AG09309 (cell line): ENCODE measurements at places on chromosomes 2 and 18.

DNA sequence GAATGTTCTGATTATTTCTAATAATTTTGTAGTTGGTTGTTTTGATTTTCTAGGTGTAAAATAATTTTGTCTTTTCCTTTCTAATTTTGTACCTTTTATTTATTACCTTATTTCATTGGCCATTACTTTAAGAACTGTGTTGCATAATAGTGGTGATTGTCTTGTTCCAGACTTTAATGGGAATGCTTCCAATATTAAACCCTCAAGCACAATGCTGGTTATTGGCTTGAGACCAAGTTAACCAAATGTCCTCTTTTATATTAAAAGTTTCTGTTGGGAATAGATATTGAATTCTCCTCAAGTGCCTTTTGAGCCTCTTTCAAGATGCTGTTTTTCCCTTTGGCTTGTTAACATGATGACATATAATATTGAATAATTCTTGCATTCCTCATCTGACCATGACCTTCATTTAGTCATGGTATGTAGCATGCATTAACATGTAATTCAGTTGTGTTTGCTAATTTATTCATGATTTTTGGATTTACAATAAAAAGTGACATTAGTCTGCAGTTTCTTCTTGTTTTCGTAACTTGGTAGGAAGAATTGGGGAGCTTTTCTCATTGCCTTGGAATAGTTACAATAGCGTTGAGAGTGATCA is 141.7 kb downstream of the DIS3L2 start:
- peak; percentile 7 for DNase-seq

DNA sequence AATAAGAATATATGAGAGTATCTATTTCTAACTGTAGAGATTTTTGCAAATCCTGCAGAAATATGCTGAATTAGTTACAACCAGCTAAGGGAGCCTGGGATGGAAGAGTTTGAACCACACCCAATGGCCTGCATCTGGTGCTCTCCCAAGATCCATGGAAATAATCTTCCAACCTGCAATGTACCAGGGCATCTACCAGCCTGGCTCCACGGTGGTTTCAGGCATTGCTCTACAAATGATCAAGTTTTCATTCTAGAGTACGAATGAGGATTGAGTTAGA is 61.4 kb upstream of the IL1R1 start:
- DNase-seq: no peak

GRCh38 chr2:223108351-223109050 is 56.5 kb downstream of the KCNE4 start:
- peak; percentile 52 for DNase-seq

DNA sequence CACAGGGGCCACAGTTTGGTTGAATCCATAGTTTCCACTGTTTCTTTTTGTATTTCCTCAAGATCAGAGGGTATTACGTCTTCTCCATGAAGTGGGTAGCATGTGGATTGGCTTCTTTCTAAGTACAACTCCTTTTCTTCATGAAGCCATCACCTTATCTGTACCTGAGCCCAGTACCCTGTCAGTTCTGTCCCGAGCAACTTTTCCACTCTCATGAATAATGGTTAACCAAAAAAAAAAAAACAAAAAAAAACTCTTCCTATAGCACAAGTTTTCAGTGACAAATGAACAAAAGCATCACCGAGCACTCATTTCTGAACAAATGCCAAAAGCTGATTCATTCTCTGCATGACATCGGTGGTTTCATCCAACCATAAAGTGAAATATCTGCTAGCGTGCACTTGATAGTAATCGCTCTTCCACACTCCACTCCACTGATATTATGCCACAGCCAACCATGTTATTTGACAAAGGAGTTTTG is 53.0 kb upstream of the CCDC150 start:
- peak; percentile 74 for DNase-seq

DNA sequence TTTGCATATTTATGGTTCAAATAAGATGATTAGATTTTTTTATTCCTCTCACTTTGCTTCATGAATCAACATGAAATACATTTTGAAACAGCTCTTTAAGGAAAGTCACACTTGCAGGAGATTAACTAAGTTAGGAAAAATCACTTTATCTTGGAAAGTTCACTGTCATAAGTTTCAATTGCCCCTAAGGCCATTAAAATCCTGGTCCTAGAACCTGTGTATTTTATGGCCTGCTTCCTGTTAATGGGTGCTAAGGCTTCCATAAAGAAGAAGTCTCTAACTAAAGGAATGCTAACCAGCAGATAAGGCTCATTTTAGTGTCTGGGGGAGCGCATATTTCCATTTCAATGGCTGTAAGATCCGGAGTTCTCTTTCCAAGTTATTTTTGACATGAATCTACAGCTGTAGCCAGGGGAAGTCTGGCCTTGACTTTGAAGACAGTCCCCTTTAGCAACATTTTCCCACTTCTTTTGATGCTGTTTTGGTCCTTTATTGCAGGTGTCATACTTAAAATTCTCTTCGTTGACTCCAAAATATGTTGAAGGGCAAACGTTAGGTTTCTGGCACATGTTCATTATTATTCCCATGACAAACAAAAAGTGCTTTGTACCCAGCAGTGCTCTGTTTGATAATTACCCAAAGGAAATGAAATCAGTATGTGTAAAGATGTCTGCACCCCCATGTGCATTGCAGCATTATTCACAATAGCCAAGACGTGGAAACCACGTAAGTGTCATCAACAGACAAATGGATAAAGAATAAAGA is 34.4 kb upstream of the SH3BP4 start:
- DNase-seq: no peak

GRCh38 chr18:27668158-27668557 is 483.1 kb upstream of the CHST9 start:
- peak; percentile 17 for DNase-seq

DNA sequence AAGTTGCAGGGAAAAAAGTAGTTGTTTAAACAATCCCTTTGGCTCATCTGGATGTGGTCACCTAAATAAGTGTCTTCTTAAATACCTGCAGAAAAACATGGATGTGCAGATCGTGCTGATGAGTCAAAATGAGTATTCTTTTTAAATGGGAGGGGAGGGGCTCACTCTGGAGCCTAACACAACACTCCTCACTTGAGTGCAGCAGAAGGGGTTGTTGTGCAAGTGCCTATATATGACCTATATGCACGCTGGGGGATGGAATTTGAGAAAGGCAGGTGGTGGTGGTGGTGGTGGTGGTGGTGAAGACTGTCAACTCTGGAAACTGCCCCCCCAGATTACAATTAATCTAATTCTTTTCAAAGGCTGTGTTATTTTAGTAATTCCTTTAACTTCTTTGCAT is 77.9 kb upstream of the FAM124B start:
- no peak for DNase-seq

- DNase-seq: no peak
Observed at GRCh38 chr2:232896111-232896510, 26.0 kb downstream of the SNORC start.

DNA sequence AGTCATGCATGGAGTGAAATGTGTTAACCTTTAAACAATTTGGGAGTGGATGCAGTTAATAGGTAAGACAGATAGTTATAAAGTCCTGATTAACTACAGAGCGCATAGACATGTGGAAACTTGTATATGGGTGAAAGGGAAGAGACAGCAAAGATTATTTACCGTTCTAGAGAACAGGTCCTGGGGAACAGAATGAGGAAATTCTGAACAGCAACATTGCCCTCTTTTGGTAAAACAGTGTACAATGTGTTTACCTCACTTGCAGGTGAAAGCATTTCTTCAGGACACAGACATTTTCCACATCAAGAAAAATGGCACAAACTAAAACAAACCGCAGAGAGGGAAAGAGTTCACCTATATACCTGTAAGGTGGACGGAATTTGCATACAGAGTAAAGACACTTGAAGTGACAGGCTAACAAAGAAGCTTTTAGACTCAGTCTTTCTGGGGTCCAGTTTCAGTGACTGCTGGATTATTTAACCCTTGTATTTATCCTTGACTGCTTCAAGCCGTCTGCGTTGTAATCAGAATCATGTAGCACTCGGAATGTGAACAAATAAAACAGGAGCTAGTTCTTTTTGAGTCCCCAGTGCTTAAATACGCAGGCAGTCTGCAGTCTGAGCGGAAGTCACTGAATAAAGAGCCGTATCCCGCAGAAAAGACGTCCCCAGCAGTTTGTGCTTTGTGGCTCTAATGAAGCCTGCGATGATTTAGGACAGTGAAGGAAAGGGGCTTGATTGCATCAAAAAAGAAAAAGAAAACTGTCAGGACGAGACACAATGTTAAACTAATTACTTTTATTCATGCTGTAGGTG is 364.8 kb upstream of the GALNT5 start:
- DNase-seq: no peak

- DNase-seq: peak; percentile 59
Observed at GRCh38 chr2:220708366-220708765, 863.7 kb downstream of the EPHA4 start.

GRCh38 chr2:136101042-136101441 is 16.9 kb downstream of the CXCR4 start:
- DNase-seq: no peak

DNA sequence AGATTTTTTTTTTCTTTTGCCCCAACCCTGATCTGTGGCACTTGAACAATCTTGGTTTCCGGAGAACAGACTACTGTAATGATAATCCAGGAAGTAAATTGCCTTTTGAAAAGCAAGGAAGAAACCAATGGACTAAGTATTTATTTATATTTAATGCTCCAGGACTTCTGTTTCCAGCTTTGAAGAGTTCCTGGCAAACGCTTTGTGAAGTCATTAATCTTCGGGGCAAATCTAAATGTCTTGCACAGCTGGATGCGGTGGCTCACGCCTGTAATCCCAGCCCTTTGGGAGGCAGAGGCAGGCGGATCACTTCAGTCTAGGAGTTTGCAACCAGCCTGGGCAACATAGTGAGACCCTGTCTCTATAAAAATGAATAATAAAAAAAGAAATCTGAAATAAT is 135.1 kb upstream of the GATA6 start:
- no peak for DNase-seq

GRCh38 chr2:59000796-59001195 is 759.7 kb upstream of the FANCL start:
- no peak for DNase-seq

DNA sequence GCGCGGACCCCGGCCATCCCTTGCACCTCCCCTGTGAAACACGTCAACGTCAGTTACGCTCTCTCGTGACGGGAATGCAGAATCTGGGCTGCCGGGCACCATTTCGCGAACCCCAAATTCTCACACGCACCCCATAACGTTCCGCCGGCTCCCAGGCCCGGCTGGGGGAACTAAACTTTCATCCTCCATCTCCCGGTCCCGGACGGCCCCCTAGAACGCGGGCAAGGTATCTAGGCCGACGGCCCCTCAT is 544 bp downstream of the DNAJC27 start:
- no peak for DNase-seq

- no peak for DNase-seq
Observed at GRCh38 chr18:74505776-74506175, 9.6 kb downstream of the CNDP2 start.

GRCh38 chr2:30147196-30147714 is 448 bp downstream of the YPEL5 start:
- DNase-seq: no peak

DNA sequence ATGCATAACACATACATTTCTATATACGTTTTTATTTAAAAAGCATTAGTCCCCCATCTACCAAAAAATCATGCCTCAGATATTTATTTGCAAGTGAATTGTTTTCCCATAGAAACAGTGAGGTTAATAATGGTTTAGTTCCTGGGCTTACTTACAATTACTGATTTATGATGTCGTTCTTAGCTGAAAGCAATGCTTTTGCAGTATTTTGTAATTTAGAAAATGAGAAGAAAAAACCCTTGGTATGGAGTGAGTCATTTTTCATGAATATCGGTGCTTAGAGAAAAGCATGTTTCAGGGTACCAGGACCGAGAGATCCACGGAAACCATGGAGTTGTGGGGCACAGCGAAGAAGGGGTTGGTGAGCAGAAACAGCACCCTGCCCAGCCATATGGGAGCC is 12.0 kb upstream of the CDK15 start:
- DNase-seq: no peak

GRCh38 chr18:61666876-61667590 is 225.8 kb downstream of the RNF152 start:
- no peak for DNase-seq

DNA sequence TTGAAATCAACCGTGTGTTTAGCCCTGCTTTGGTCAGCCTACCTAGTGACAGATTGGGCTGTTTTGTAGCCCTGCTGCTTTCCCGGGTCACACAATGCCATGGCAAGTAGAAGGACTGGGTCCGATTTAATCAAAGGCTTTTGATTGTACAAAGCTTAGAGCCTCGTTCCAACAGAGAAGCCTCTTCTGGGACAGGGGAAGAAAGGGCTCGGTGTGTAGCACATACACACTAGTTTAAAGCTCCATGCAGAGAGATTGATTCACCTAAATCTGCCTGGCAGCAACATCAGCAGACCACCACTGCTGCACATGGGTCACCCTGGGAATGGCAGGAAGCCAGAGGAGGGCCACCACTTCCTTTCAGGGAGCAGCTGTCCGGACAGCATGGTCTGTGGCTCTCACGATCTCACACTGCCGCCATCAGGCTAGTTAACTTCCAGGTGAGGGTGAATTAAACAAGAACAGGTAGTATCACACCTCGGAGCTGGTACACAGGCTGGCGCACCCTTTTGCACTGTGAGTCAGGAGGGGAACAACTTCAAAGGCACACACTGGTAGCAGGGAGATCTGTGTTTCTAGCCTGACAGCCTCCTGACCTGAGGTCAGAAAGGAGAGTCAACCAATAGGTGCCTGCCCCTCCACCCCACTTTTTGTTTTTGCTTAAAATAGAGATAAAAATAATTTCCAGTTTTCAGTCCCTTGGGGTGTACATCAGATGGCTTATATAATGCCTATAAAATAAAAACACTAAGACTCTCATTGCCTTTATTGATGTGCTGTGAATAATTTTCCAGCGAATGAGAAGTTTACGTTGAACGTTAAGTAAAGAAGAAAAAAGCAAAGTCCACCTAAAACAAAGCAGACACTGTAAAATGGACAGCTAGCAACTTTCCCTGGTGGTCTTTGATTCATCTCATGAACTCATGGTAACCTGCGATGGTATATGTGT is 108.5 kb downstream of the CDCA7 start:
- no peak for DNase-seq

DNA sequence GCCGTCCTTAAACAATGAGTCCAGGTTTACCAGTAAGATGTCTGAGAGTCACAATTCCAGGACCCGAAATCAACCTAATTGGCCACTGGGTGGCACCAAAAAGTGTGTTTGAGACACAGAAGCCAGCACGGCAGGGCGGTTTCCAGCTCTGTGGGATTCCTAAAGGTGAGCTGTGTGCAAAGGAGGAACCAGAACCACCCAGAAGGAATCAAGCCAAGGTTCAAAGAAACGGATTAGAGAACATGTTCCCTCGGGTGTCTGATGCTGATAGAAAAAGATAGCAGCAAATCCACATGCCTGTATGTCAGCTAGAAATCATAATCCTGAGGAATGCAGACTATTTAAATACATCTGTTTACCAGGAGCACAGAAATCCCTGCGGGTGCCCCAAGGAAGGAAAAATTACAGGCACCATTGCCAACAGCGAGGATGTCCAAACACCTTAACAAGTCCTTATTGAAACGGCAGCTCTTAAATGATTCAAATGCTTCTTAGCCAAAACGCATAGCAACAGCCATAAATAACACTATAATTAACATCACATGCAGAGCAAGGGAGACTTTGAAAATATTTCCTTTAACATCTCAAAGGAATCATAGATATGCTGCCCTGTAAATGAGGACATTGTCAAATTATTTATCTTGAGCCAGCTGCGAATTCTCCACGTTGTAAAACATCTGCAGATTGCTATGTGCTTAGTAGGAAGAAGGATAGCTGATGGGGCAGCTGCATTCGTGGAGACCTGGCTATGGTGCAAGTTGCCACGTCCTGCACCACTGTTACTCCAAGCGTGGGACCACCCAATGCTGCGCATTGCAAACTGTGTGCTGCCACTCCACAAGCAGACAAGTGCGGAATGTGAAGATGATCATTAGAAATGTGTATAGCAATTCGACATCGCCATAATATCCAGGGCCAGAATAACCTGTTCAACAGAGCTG is 318.7 kb upstream of the NCKAP5 start:
- DNase-seq: peak; percentile 63
